ENCODE measurements at places on chromosomes 1 and 21.
A peak's percentile ranks its signal among the peaks of the same experiment; 100 is the strongest.

- DNase-seq: no peak
Observed at GRCh38 chr1:106456832-106457231, 599.6 kb upstream of the PRMT6 start.

- DNase-seq: no peak
Observed at GRCh38 chr1:16989676-16990391, 9.4 kb upstream of the MFAP2 start.

DNA sequence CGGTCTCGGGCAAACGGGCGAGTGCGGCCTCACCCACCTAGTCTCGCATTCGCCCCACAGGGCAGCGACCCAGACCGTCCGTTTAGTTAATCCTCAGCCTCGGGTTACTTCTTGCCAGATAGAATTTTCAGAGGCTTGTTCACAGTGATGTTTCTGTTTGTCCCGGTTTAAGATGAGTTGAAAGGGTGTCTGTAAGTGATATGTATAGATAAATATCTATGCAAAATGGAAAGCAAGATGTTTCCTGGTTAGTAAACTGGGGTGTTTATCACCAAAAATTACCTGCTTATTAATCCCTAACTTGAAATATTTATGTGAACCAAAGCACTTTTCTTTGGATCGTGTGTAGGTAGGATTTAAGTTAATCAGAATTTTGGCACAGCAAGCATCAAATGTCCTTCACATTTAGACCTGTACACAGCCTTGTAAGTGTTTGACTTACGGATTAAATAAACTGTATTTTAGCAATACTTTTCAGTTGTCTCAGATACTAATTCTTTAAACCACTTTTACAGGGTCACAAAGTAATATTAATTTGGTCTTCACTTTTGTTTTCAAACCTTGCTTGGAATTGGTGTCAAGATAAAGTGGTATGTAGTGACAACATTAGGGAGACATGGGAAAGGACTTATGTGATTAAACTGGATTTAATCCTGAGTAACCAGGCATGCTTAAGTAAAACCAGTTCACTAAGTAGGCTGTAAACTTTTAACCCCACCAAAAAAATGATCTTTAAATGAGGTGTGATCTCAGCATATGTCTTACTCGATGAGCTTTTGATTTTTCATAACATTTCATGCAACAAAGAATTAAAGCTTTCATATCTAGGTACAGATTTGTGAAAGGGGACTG, 914 bp downstream of the ZNF326 start:
- DNase-seq: peak; percentile 50

DNA sequence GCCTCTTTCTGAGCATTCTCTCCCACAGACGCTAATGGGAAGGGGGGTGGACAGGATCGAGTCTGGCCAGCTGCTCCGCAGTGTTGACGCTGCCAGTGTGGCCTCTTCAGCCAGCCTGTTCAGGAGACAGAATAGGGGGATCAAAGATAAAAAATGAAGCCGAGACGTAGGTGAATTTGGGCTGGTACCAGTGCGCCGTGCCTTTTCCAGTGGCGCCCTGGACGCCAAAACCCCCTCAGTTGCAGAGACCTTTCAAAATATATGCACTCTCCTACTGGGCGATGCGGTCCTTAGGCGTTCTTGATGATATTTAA, 1.1 kb downstream of the TTC3 start:
- DNase-seq: no peak

DNA sequence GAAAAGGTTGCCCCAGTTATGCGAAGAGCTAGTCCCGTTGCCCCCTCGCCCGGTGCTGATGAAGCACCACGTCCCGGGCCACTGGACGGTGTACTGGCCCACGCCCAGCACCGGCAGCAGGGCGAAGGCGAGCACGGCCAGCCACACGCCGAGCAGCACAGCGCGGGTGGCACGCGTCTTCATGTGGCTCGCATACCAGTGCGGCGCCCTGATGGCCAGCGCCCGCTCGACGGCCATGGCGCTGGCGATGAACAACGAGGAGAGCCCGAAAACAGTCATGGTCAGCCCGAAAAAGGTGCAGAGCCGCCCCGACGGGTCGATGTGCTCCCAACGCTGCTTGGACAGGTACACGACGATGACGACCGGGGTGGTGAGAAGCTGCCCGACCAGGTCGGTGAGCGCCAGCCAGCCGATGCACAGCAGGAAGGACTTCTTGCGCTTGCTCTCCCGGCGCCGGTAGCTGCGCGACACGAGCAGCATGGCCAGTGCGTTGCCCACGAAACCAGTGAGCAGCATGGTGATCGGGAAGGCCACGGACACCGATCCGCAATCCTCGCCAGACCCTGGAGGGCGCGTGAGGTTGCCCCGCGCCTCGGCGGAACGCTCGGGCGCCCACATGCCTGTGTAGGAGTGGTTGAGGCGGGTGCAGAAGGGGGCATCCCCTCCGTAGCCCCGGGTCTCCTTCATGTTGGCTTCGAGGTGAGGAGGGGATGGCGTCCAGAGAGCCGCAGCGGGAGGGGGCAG, 553 bp downstream of the PTGER3 start:
- DNase-seq: peak; percentile 9

DNA sequence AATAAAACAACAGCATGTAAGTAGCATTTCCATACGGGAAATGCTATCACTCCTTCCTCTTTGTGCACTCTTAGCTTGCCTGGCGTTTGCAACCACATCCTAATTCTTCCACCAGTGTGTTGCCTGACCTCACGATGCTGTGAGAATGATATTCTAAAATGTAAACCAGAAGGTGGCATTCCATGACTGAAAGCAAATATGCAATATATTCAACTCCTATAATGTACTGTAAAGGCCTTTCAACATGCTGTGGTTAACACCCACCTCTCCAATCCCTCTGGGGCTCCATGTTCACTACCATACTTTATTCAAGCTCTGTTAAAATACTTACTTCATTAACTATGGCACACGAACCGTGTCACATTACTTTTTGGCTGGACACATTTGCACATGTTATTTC, 420.6 kb upstream of the DEPDC1 start:
- no peak for DNase-seq

DNA sequence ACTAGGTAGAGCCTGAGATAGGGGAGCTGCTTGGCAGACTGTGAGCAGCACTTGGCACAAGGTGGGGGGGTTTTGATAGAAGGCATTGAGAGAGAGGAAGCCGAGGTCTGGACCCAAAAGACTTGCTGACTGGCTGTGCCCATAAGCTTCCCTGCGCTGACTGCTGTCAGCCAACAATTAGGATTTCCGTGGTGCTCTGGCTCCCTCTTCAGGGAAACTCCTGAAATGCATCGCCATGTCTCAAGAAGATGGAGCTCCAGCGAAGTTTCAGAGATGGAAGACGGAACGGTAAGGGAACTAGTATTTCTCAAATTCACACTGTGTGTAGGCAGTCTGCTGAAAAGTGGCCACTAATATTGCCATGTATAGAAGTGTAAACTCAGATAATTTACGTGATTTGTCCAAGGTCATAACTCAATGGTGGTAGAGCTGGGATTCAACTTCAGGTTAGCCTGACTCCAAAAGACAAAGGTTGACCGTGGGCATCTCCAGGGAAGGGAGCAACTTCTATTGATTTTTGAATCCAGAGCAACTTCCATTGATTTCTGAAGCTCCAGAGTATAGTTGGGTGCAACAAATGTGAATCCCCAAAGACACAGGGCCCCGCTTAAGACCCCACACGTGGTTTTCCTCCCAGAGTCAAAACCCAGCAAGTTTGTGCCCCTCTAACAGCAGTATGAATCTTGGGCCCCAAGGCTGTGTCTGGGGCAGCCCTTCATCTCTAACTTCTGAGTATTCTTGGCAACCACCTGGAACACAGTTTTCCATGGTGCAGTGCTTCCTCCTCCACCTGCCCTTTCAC, 44.5 kb upstream of the CRNN start:
- peak; percentile 15 for DNase-seq

DNA sequence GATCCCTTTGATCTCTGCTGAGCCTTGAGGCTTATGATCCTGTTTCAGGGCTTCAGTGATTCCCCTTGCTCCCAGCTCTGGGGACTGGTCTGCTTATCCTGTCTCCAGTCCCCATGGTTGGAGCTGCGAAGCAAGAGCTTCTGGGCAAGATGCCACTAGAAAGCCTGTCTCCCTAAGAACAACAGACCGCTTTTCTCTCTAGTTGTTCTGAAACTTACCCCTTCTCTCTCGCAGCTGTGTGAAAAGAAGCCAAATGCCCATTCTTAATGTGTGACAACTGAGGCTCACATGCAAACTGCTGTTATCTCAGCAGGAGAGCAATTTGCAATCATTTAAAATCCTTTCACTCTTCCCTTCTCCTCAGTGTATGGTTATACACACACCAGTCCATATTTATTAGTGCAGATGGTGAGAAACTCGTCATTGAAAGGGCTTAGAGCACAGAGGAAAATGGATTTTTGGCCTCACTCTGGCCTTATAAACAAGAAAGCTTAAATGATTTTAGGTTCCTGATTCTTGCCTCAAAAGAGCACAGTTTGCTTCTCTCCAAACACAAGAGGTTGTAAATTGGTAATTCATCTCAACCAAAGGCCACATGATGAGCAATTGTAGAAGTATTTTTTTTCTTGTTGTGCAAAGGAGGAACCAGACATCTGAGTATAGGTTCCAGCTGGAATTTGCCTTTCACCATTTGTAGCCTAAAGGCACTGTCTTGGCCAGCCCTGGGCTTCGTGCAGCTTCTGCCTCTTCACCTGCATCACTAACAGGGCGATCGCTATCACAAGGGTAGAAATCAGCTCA, 179.2 kb upstream of the LMO4 start:
- no peak for DNase-seq

GRCh38 chr1:183844806-183845205, 39.9 kb downstream of the RGL1 start:
- no peak for DNase-seq

DNA sequence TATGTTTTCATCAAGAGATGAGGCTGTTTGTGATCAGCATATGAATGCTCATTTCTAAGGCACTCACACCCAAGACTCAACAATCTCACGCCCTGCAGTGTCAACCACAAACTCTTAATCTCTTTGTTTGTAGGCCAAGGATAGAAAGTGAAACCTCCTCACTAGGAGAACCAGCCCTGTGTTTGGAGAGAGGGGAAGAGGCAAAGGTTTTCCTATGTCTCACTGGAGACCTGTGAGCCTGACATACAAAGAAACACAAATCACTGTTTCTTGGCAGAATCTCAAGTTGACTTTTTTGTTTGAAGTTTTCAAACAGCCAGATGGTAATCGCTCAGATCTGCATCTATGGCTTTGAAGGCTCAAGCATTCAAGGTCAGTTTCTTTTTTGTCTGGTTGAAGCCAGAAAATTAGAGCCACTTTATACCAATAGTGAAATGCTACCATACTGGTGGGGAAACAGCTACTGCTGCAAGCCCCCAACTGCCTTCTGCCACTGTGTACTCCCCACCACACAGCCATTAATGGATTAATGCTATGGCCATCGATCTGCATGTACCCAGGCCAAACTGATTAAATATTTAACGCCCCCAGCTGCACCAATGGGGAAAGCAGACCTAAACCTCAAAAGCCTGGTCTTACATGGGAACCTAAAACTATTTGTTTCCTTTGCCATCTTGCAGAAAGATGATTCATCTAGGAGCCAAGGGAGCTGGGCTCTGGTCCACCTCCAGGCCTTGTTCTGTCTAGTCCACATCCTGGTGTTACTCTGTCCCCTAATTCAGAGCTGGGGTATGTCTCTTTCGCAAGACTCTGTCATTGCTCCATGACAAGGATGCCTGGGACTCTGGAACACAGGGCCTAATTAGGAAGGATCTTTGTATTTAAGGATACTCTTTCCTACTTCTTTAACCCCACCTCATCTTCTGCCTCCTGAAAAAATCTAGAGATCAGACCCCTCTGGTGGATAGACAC, 16.3 kb downstream of the PDZK1 start:
- DNase-seq: no peak

DNA sequence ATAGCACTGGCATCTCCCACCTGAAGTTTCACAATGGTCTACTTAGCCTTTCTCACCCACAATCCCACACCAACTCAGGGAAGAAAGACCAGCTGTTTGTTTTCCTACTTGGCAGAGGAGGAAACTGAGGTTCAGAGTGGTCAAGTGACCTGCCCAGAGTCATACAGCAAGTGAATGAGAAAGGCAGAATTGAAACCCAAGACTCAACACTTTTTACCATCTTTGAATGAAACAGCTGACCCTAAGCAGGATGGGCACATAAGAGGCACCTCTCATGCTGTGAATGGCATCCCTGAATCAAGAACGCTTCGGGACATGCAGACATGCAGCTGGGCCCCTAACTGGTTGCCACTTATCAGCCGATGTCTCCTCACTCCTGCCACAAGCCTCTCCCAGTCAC, 193.8 kb downstream of the HIVEP3 start:
- DNase-seq: no peak

DNA sequence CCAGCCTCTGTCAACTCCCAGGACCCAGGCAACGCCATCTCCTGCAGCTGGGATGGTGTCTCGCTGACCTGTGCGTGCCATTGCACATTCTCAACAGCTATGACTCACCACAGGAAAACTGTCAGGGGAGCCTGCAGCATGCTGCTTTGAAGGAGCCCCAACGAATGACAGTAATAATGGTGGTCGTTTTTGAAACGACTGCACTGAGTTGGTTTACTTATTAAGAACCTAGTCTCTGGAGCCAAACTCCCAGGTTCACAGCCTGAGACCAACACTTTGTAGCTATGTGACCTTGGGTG, 21.6 kb downstream of the TCEA3 start:
- DNase-seq: no peak
